ENCODE measurements at places on chromosomes 6 and 20. TPM values are rescaled to one million over a fixed set of nuclear protein-coding genes. Genes with fewer than 3 reads are reported as not detected.

The MPIG6B gene
- 9.4 TPM for total RNA-seq

The GABRR1 gene
- not detected for total RNA-seq

The CST7 gene
- total RNA-seq: 1.1 TPM

The PTCRA gene
- not detected for total RNA-seq

The FBXO9 gene
- 45.0 TPM for total RNA-seq

The RIPOR3 gene
- total RNA-seq: 4.4 TPM

The BCKDHB gene
- 7.8 TPM for total RNA-seq

The LKAAEAR1 gene
- not detected for total RNA-seq

The FILIP1 gene
- total RNA-seq: 0.72 TPM

The TSPO2 gene
- not detected for total RNA-seq

The TGM2 gene
- 4.4 TPM for total RNA-seq

The C6orf141 gene
- 4.2 TPM for total RNA-seq

The SLC17A3 gene
- not detected for total RNA-seq

The ERVFRD-1 gene
- total RNA-seq: not detected

The CST2 gene
- total RNA-seq: not detected

The KCNQ2 gene
- total RNA-seq: not detected

The RRBP1 gene
- 51.6 TPM for total RNA-seq

The ESR1 gene
- 0.99 TPM for total RNA-seq

The ULBP3 gene
- 1.2 TPM for total RNA-seq

The OTOR gene
- not detected for total RNA-seq

The FITM2 gene
- 13.0 TPM for total RNA-seq

The CTAGE9 gene
- total RNA-seq: not detected

The COL12A1 gene
- total RNA-seq: 57.5 TPM

The GPSM3 gene
- 0.69 TPM for total RNA-seq

The ZNF133 gene
- 14.3 TPM for total RNA-seq

The HCRTR2 gene
- 0.12 TPM for total RNA-seq

The STMND1 gene
- total RNA-seq: not detected

The RHAG gene
- total RNA-seq: not detected

The OXT gene
- total RNA-seq: not detected

The HRH3 gene
- total RNA-seq: not detected

The COL9A3 gene
- total RNA-seq: 9.9 TPM

The B3GALT4 gene
- total RNA-seq: 26.8 TPM

The PDE7B gene
- 1.5 TPM for total RNA-seq

The SLC17A4 gene
- total RNA-seq: not detected

The SS18L1 gene
- total RNA-seq: 25.9 TPM

The PLA2G7 gene
- total RNA-seq: 1.7 TPM

The TFEB gene
- 20.2 TPM for total RNA-seq

The TRIM15 gene
- 1.1 TPM for total RNA-seq

The PPP2R5D gene
- 49.4 TPM for total RNA-seq

The WFDC12 gene
- total RNA-seq: 7.1 TPM

The ZNF334 gene
- total RNA-seq: 0.61 TPM

The ZNF322 gene
- total RNA-seq: 9.0 TPM

The MYLK4 gene
- total RNA-seq: 3.8 TPM

The BACH2 gene
- 34.5 TPM for total RNA-seq

The ATP9A gene
- 17.8 TPM for total RNA-seq

The BMP6 gene
- total RNA-seq: 1.7 TPM

The HDGFL1 gene
- not detected for total RNA-seq

The KCNS1 gene
- 2.3 TPM for total RNA-seq

The SRSF6 gene
- total RNA-seq: 65.5 TPM

The SEC23B gene
- 32.5 TPM for total RNA-seq

The ZBP1 gene
- total RNA-seq: 0.19 TPM

The C20orf202 gene
- 0.49 TPM for total RNA-seq

The SLC17A2 gene
- not detected for total RNA-seq

Measured in lower leg skin (tissue), 4 donors.